ENCODE measurements at places on chromosomes 7 and 10.

DNA sequence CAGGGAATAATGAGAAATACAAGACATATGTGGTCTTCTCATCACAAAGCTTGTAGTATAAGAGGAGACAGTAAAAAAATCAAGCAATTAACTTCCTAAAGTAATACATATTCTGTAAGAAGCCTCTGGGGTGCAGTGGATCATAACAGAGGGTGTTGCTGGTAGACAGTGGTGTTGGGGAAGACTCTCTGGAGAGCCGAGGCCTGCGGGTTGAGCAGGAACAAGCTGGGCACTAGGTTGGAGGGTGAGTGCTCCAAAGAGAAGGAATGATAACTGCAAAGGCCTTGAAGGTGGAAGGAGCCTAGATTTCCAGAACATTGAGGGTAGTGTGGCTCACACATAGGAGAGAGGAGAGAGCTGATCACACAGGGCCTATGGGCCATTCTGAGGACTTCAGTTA lies 1.5 kb downstream of the GIMAP4 start:
- no peak for DNase-seq

- no peak for DNase-seq
These were observed 18.0 kb upstream of the DUSP5 start for GRCh38 chr10:110479710-110480109.

GRCh38 chr10:128070721-128071416 lies 55.4 kb downstream of the MKI67 start:
- no peak for DNase-seq

GRCh38 chr7:107938456-107939250 lies 47.7 kb downstream of the DLD start:
- DNase-seq, result no peak

DNA sequence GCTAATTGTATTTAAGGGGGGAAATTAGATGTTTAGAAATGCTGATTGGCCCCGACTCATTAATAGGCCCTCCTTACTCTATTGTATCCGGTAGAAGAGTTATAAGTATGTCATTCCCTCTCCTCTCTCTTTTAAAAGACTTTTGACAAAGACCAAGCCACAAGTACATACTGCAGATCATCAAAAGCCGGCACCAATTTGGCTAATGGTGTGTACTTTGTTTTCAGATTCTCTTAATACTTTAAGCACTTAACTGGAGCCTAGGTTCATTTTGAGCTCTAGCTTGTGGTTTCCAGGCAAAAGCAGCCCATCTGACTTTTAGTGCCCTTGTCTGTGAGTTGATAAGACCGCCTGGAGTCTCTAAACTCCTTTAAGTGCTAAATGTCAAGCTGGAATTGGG lies 210.0 kb upstream of the LYZL1 start:
- DNase-seq, result no peak

DNA sequence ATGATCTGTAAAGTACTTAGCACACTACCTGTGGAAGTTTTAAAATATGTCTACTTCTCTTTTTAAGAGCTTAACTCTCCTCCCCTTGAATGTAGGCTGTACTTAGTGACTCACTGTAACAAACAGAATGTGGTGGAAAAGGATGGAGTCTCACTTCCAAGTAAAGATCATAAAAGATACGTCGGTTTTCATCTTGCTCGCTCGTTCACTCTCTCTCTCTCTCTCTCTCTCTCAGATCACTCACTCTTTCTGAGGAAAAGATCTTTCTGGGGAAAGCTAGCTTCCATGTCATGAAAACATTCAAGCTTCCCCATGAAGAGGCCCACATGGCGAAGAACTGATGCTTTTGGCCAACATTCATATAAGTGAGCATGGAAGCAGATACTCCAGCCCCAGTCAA lies 5.5 kb downstream of the CHUK start:
- DNase-seq, result no peak

DNA sequence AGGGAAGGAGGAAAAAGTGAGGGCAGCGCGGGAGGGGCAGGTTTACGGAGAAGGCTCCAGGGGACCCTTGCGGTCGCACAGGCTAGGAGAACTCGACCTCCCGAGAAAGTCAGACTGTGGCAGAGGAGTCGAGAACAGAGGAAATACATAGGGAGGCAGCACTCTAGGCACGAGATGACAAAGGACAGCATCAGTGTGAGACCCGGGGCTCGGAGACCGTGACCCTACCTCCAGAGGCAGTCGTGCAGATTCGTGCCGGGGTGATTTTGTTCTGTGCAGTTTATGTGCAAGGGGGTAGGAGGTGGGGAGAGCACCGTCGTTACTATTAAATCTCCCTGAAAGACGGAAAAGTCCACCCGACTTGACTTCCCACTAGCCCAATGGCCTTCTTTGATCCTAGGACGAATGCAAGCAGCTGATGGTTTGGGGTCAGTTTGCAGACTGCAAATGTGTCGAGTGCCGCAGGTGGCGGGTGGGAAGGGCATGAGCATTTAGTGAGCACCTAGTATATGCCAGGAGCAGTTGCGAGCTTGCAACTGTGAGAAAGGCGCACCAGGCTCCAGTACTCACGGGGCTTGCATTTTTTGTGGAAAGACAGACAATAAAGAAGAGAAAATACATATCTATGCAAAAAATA lies 674 bp upstream of the OSBPL3 start:
- DNase-seq, result no peak

DNA sequence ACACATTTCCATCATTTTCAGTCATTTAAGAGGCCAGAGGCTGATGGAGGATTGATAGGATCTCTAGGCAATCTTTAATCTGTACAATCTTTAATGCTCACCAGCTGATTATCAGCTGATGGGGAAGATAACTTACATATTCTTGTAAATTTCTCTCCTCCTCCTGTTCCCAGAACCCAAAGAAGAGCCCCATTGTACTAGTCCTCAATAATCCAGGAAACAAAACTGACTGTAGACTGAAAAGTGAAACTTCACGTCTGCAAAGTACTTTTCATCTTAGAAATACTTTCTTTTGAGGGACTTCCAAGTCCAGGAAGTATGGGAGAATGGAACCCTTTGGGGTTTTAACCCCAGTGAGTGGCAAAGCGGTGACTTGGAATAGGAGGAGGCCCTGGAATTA lies 283.3 kb downstream of the FRMD4A start:
- DNase-seq, result no peak

GRCh38 chr7:143323653-143324052 lies 7.7 kb downstream of the CLCN1 start:
- DNase-seq, result no peak

DNA sequence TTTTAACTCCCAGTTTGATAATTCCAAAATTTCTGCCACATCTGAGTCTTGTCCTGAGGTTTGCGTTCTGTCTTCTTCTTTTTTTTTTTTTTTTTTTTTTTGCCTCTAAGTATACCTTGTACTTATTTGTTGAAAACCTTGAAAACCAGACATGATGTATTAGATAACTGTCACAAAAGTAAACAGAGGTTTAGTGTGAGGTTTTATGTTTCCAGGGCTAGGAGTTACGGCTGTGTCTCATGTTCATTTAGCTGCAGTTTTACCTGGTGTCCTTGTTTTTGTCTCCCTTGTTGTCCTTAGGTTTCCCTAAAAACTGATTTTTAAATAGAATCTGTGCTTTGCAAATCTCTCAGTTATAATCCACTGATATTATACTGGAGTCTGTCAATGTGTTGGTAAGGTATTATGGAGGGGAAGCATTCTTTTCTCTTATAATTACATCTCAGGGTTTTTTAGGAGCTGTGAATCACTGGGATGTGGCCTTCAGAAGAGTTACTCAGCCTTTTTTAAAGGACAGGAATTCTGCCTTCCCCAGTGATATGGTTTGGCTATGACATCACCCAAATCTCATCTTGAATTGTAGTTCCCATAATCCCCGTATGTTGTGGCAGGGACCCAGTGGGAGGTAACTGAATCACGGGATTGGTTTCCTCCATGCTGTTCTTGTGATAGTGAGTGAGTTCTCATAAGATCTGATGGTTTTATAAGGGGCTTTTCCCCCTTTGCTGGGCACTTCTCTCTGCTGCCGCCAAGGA lies 95.0 kb downstream of the CDCA7L start:
- no peak for DNase-seq

DNA sequence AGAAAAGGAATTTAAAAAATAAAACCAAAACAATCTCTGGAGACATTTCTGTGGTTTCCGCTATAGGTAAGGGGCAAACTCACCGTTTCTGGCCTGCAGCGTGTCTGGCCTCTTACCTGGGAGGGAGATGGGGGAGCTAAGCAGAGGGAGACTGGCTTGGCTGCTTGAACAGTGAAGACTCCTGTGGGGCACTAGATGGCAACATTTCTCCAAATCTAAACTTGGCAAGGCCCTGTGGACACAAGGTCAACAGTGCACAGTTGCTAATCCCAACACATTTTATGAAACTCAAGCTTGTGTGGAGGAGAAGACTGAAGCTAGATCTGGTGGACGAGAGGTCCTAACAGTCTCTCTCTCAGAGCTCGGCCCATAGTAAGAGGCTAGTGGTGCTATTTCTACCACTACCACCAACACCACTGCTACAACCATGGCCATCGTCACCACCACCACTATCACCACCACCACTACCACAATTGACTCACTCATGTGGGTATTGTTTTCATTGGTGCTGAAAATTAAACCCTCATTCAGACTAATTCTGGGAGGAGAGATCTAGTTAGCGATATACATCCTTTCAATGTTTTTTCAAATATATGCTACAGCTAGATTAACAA lies 28.4 kb upstream of the CDHR3 start:
- DNase-seq, result no peak

GRCh38 chr10:7202793-7203355 lies 208.0 kb downstream of the SFMBT2 start:
- DNase-seq, result no peak

GRCh38 chr7:139730746-139731612 lies 46.8 kb downstream of the HIPK2 start:
- no peak for DNase-seq

DNA sequence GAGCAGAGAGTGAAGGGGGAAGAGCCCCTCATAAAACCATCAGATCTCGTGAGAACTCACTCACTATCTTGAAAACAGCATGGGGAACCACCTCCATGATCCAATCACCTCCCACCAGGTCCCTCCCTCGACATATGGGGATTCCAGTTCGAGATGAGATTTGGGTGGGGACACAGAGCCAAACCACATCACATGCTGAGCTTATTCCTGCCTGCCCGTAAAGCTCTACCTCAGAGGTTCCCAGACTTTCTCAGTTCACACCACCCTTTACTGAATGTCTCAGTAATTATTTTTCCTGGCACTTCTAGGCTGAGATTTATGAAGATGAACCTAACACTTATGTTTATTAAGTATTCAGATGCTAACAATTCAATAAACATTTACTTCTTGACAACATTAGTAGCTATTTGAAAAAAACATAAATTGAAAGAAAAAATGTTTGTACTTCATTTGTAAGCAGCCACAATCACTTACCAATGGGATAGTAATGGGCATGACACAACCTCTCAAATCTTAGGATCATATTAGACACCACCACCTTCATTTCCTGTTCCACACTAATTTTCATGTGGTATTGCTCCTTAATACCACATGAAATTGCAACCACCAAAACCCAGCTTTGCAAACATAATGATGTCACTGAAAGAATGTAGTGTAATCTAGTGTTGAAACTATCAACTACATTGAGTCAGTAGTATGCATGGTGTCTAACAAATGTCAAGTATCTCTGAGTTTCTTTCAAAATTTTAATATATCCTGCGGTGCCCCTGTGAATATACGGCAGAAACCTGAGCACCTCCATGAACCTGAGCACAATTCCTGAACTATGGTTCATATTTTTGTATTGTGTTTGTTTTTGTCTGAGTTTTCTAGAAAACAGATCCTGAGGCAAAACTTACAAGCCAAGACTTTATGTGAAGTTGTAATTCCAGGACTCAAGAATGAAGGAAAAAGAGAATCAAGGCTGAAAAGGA lies 4.5 kb upstream of the DGKI start:
- no peak for DNase-seq

GRCh38 chr10:95355301-95355700 lies 64.5 kb upstream of the PDLIM1 start:
- no peak for DNase-seq

GRCh38 chr7:51009716-51010496 lies 227.2 kb upstream of the GRB10 start:
- DNase-seq, result no peak

DNA sequence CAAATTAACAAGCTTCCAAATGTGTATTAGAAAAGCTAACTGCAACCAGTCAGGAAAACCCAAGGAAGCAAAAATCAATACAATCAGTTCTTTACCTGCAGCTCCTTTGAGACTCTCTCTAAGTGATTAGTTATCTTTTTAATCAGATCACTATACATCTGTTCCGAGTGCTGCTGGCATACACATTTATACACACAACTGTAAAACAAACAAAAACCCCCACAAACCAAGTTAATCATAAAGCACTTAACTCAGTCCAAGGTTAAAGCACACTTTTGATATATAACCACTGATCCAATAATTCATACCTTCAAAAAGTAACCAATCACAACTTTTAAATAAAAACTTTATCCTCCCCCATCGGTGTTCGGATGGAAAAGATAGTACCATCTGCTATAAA lies 25.6 kb downstream of the CACUL1 start:
- DNase-seq, result no peak

GRCh38 chr7:46256870-46257661 lies 336.0 kb upstream of the IGFBP3 start:
- DNase-seq, result no peak

GRCh38 chr7:138665669-138666140 lies 35.5 kb downstream of the SVOPL start:
- DNase-seq, result no peak

DNA sequence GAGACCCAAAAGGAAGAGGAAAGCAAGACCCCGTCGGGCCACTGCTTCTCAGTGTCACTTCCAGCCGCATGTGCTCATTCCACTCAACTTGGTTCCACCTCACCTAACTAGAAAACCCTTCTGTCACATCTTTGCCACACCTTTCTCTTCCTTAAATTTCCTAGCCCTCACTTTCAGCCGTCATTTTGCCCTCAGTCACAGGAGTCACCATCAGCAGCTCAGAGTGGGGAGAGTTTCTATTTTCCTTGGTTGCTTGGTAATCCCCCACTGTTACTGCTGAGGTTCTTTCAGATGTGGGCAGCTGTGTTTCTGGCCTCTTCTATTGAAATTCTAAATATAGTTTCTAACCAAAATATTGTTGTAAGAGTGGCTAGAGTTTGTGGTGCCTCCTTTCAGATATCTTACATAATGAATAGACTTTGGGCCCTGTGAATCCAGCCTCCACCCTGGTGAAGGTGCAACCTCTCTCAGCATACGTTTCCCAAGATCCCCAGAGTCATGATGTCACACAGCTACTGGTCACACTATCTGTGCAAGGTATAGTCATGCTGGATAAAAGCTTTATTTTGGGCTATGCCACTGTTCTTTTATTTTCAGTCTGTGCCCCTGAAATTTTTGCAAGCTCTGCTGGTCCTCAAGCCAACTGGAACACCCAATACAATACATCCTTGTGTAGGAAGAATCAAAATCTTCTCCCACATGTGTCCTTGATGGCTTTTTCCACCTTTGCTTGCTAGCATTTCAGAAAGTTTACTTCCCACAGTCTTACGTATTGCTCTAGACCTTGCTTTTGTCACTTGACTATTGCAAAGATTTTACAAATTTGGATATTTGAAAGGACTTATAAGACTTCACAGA lies 9.2 kb downstream of the AGBL3 start:
- DNase-seq, result no peak

- no peak for DNase-seq
These were observed 173.2 kb downstream of the SEMA3A start for GRCh38 chr7:84021292-84021908.

Data from stimulated activated CD4-positive, alpha-beta T cell treated with anti-CD3 and anti-CD28 coated beads, TNF-alpha, amount 100 ng/mL, for 24 hours (primary cell).